CD4-positive, alpha-beta T cell treated with Interferon alpha-2 for 1 hour (primary cell): ENCODE measurements at places on chromosomes 5 and 9.

DNA sequence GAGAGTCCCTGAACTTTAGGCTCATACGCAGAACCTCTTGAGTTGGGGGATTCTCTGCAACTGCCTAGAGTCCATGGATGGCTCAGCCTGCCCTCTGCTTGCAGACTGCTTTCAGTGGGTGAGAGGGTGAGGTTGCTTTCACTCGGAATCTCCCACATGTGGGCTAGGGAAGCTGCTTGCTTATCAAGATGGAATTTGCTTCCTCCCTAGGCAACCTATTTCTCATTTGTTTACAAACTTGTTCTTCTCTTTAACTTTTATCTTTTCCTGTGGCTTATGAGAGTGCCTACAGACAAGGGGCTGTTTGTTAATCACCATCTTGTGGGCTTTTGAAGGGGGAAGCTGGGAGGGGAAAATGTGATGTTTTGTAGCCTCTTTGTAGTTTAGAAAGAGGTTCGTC is 10.0 kb downstream of the TLE4 start:
- DNase-seq = peak; percentile 55

DNA sequence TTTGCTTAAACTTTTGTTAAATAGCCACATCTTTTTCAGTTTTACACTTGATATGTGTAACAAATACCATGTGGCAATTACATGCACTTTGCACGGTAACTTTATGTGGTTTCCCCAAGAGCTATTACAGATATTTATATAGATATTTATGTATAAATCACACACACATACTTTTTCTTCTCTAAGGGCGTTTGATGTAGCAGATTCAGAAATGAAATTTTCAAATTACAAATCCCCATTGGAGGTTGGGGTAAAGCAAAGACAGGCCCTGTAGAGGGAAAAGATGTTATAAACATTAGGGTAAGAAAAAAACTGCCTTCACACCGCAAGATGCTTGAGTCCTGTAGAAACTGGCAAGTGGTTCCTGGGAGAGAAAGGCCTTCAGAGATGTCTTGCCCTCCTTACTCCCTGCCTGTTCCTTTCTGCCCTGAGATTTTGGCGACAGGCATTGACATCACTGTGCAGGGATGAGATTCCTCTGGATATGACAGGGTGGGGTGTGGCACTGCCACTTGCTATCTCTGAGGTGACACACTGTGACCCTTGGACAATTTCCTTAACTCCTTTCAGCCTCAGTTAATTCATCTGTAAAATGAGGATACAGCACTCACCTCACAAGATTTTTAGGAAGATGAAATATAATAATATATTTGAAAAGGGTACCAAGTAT is 177.9 kb upstream of the TUT7 start:
- no peak for DNase-seq

- no peak for DNase-seq
Observed at GRCh38 chr5:58921159-58921558, 338.3 kb downstream of the RAB3C start.

GRCh38 chr9:70315389-70315788 is 56.6 kb downstream of the SMC5 start:
- DNase-seq = no peak

DNA sequence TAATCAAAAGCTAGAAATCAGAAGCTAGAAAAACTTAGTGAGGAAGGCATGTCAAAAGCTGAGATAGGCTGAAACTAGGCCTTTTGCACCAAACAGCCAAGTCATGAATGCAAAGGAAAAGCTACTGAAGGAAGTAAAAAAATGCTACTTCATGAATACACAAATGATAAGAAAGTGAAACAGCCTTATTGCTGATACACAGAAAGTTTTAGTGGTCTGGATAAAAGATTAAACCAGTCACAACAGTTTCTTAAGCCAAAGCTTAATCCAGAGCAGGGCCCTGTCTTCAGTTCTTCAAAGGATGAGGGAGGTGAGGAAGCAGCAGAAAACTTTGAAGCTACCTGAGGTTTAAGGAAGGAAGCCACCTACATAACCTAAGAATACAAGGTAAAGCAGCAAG is 102.5 kb upstream of the SH3GL2 start:
- no peak for DNase-seq

- DNase-seq = no peak
Observed at GRCh38 chr5:151019331-151019730, 1.1 kb upstream of the GPX3 start.

GRCh38 chr5:139262742-139263445 is 30.6 kb upstream of the MATR3 start:
- peak; percentile 68 for DNase-seq

DNA sequence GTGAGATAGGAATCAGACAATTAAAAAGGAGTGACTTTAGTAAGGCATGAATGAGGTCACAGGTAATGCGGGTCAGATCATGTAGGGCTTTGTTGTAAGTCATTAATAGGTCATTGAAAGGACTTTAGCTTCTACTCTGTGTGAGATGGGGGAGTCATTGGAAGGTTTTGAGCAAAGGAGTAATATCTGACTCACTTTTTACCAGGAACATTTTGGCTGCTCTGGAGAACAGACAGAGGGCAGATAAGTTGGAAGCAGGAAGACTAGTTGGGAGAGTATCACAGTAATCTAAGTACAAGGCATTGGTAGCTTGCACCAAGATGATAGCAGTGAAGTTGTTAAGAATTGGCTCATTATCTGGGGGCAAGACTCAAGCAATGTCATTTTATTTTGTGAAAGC is 37.4 kb downstream of the KIF2A start:
- DNase-seq = no peak

DNA sequence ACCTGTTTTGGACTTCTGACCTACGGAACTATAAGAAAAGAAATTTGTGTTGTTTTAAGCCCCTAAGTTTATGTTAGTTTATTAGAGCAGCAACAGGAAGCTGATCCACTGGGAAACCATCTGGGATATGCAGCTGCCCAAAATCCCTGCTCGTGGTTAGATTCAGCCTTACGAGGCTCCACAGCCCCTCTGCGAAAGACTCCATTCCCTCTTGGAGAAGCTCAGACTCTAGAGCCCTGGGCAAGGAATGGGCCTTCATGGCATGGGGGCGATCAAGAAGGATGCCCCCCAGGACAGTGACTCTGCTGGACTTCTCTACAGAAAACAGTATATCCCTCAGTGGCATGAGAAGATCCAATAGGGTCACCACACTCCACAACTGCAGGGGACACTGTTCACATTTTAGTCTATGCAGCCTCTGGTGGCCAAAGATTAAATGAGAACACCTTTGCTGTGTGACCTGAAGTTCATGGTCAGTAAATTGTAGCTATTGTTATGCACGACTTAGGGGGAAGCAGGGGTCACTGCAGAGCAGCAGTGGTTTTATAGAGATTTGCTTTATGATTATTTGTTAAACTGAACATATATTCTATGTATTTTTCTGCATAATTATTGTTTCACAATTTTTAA is 21.1 kb downstream of the IRF1 start:
- peak; percentile 25 for DNase-seq

DNA sequence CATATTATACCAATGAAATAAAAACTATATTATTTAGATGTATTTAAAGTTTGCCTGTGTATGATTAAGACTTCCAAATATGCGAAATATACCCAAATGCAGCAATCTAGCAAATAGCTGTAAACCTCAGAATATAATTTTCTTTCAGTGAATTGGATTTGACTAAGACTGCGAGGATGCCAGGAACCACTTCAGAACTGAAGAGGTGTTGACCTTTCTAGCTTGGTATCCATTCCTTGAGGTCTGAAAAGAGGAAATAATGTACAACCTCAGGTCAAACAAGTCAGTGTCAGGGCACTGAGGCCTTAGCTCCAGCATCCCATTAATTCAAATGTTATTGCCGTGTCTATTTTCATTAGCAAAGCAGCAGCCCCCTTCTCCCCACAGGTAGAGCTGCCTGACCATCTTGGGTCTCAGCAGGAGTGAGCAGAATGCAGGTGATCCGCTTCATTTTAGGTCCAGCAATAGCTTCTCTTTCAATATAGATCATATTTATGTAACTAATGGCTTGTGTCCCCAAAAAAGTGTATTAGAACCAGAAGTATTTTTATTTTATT is 100.0 kb downstream of the KIAA1958 start:
- no peak for DNase-seq

DNA sequence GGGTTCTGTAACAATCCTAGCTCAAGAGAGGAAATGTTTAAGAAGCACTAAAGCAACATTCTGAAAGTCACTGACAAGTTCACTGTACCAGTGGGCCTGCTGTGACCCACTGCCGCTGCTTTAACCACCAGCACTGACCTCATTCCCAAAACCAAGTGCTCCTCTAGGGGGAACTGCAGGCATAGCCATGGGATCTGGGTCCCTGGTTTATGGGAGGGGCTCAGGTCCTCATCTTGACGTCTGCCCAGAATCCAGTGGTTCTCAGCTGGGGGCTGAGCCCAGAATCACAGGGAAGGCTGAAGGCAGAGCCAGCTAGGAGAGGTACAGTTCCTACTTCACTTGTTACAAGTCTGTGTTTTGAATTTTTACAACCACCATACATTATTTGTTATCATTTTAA is 36.1 kb upstream of the SLC2A8 start:
- DNase-seq = no peak

DNA sequence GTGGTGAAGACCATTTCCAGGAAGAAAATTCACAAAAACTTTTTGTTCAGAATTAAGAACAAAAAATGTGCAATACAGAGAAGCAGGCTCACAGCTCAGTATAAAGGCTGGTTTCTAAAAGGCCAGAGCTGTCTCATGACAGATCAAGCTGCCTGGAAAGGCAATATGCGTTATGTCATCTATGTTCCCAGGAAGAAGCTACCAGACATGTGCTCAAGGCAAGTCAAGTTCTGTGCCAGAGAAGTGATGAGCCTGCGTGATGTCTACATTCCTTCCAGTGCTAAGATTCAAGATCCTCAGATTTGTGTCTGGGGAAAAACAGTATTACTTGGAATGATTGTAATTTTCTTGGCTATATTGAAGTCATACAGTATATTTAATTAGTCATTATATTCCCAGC is 104.3 kb downstream of the PDE4D start:
- no peak for DNase-seq

DNA sequence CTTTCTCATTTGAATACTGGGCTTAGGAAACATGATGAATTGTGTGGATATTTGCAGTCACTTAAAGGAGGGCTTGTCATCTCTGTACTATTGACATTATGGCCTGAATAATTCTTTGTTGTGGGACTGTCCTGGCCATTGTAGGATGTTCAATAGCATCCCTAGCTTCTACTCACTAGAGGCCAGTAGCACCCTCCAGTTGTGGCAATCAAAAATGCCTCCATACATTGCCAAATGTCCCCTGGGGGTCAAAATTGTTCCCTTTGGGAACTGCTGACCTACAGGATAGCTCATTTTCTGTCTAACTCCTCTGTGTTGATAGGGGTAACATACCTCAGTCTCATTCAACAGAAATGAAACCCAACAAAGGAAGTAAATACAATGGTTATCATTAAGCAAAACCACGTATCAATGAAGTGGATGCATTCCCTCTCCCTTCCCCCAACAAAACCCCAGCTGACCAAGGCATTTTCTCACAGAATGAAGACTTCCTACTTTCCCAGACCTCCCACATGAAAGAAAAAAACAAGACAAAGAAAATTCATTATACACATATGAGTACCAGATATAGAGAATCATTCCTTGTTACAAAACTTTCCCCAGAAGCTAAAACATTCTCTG is 18.1 kb downstream of the FYB1 start:
- DNase-seq = peak; percentile 63

DNA sequence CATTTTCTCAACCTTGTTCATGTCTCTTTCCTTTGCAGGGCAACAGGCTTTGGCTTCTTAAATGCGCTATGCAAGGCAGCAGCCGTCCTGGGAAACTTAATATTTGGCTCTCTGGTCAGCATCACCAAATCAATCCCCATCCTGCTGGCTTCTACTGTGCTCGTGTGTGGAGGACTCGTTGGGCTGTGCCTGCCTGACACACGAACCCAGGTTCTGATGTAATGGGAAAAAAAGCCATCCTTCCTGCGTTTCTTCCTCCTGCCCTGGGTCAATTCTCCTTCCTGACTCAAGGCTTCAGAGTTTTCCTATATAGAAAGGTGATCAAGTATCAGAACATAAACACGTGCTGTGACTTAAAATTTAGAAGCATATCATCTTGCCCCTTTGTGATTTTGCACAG is 77.8 kb upstream of the IQGAP2 start:
- no peak for DNase-seq

- DNase-seq = no peak
Observed at GRCh38 chr5:84383816-84384603, 670 bp downstream of the EDIL3 start.

DNA sequence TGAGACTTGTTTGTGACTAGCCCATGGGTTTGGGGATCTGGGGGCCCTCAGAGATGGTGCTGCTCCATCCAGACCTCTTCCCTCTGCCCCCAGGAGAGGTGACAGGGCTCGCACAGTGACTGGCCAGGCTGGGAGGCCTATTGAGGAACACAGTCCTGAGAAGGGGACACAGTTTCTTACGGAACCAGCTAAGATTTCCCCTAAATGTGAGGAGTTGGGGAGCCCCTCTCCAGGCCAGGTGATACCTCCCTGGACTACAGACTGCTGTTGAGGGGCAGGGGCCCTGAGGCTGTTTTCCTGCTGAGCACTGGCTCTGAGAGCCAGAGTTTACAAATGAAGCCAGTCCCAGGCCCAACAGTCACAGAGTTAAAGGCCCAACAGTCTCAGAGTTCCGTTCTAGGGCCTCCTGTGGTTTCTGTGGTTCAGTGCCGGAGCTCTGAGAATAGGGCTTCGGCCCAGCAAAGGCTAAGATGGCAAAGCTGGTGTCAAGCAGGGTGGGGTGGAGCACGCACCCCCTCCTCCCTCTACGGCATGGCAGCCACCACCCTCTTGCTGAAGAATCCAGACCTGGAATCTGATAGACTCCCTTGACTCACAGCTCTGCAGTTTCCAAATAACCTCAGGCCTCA is 1.1 kb upstream of the SEMA4D start:
- DNase-seq = peak; percentile 75
